ENCODE measurements at places on chromosomes 11 and 22.

GRCh38 chr11:14971865-14972580, at the start of gene CALCA:
Gene CALCA, minus strand, starts transcription at chr11:14972351. Its CDS starts 1,159 bp downstream, at chr11:14971192.
- DNase-seq: no peak

DNA sequence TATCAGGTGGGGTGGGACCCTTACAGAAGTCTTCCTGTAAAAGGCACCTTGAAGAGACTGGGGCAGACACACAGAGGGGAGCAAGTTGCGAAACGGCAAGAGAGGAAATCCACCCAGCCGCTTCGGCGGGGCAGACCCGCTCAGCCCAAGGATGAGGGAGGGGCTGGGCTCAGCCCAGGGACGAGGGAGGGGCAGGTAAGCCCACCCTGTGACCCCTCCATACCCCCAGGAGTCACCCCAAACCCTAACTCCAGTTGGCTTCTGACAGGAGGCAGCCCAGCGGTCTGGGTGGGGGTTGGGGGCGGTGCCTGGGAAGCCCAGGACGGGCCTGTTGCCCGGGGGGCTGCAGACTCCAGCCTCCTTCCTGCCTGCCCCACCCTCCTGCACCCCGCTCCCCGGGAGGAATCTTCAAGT, 965 bp downstream of the OSBPL5 start:
- DNase-seq: no peak

- no peak for DNase-seq
Observed at GRCh38 chr11:44014968-44015623, 32.7 kb upstream of the ACCSL start.

- DNase-seq: no peak
Observed at GRCh38 chr11:134500621-134501020, 88.6 kb upstream of the B3GAT1 start.

DNA sequence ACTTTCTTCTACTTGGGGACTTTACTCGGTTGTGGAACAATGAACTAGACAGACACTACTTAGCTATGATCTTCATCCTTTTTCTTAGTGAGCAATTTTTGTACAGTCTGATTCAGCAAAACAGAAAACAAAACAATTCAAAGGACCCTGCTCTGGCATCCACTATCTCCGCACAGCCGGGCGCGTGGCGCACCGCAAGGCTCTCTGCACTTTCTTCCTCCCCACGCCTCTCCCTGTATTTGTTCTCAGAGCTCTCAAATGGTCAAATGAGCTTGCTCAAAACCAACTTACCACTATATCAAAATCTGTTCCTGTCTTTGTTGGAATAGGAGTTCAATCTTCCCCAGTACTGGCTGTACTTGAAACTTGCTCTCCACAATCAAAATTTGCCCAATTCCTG, 7.4 kb downstream of the EEF1G start:
- DNase-seq: no peak

DNA sequence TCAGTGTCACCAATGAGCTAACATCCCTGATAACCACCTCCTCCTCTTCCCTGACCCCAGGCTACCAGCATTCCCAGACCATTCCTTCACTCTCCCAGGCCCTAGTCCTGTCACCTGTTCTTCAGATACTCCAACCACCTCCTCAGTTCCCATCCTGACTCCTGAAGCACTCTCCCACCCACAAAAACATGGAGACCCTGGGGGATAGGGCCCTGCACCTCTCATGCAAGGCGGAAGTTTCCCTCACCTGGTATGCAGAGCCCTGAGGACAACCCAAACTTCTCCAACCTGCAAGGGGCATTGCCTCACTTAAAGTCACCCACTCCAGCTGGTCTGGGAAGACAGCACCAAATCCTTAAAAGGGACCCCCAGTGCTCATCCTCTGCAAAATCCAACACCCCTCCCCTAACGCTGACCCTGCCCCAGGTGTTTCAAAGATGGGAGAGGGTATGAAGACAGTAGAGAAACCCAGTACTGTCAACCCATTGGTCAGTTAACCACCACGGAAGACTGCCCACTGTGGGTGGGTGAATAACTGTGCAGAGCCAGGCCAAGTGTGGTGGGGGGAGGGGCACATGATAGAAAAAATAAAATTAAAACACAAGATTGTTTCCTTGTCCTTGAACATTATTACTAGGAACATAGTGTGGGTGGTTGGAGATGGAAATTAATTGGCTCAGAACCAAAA, 1.4 kb downstream of the TNKS1BP1 start:
- DNase-seq: no peak

GRCh38 chr11:108813086-108813485, 148.2 kb downstream of the DDX10 start:
- DNase-seq: no peak

DNA sequence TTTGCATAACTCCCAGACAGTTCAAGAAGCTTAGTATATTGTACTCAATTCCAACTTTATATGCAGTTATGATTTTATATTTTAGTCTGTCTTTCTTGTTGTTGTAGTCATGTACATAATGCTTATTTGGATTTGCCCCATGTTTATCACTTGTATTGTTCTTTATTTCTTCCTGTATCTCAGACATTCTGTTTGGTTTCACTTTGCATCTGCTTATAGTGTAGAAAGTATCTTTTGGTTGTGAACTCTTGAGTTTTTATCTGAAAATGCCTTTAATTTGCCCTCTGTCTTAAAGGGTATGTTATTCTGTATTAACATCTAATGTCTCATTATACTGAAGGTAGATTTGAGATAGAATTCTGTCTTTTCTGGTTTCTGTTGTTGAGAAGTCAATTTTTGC, 275.4 kb downstream of the DYNC2H1 start:
- no peak for DNase-seq

- no peak for DNase-seq
Observed at GRCh38 chr11:123526027-123526805, 96.1 kb downstream of the GRAMD1B start.

DNA sequence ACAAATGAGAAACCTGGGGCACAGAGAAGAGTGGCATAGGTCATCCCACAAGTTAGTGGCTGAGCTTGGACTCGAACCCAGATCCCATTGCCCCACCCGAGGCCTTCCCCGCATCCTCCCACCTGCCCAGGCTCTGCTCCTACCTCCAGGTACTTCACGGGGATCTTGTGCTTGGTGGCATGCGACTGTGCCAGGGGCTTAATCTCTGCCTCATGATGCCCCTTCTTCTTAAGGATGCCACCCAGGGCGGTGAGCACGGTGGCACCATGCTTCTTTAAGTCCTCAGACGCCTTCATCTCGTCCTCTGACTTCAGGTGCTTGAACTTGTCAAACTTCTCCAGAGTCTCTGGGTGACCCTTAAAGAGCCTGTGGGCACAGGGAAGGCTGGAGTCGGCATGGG, 6.4 kb downstream of the MB start:
- no peak for DNase-seq

GRCh38 chr22:32713737-32714457, 87.6 kb upstream of the TIMP3 start:
- no peak for DNase-seq

GRCh38 chr11:4713241-4713640, 8.7 kb downstream of the MMP26 start:
- no peak for DNase-seq

DNA sequence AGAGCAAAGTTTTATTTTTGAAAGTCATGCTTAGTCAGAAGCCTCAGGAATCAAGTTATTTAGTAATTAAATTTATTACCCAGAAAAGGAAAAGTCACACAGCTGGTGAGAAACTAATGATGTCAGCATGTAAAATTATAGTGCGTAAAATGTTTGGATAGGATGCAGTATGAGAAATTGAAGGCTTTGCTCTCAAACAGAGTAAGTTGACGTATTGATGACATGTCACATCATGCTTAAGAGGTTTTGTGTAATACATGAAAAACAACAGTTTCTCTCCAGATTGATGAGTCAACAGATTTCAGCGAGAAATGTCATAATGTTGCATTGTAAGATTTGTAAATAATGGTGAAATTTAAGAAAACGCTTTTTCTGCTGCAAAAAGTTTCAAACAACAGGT, 769.8 kb downstream of the METTL15 start:
- no peak for DNase-seq

All from stimulated activated CD8-positive, alpha-beta memory T cell treated with anti-CD3 and anti-CD28 coated beads, Interleukin-2, amount 100 ng/mL, for 1 hour (primary cell).